SJSA1 (cell line): ENCODE measurements at places on chromosomes 12 and 14. TPM values are rescaled to one million over a fixed set of nuclear protein-coding genes. Genes with fewer than 3 reads are reported as not detected.

CHFR gene
- 4.5 and 7.1 TPM in 2 replicates for total RNA-seq

CLEC9A gene
- total RNA-seq = not detected in 2 replicates

PTPRQ gene
- total RNA-seq = 0.47 and 1.1 TPM in 2 replicates

IL26 gene
- not detected in 2 replicates for total RNA-seq

CCDC177 gene
- total RNA-seq = not detected in 2 replicates

CCDC184 gene
- total RNA-seq = 10.1 and 11.9 TPM in 2 replicates

TSHR gene
- not detected in 2 replicates for total RNA-seq

LRRC43 gene
- not detected in 2 replicates for total RNA-seq

DPY19L2 gene
- total RNA-seq = 6.1 and 7.0 TPM in 2 replicates

KRT6A gene
- not detected in 2 replicates for total RNA-seq

ATN1 gene
- total RNA-seq = 6.0 and 7.2 TPM in 2 replicates

PLEK2 gene
- total RNA-seq = 15.9 and 20.0 TPM in 2 replicates

NOXRED1 gene
- total RNA-seq = not detected in 2 replicates

IFNG-AS1 gene
- total RNA-seq = not detected in 2 replicates

OR4K13 gene
- total RNA-seq = not detected in 2 replicates

VRTN gene
- not detected in 2 replicates for total RNA-seq

CD69 gene
- total RNA-seq = 0.13 and 0.25 TPM in 2 replicates

ASIC1 gene
- total RNA-seq = 0.37 and 0.50 TPM in 2 replicates

TAS2R19 gene
- 0.34 and 1.9 TPM in 2 replicates for total RNA-seq

MEG3 gene
- total RNA-seq = 37.3 and 39.1 TPM in 2 replicates

A2M gene
- total RNA-seq = 0.50 and 0.55 TPM in 2 replicates

C12orf54 gene
- total RNA-seq = 0.53 TPM in 1 of 2 replicates, not detected in the other

PTPRO gene
- total RNA-seq = 0.55 and 0.91 TPM in 2 replicates

DACT1 gene
- total RNA-seq = 1.7 and 3.2 TPM in 2 replicates

TRHDE gene
- 13.4 and 29.5 TPM in 2 replicates for total RNA-seq

FSCB gene
- not detected in 2 replicates for total RNA-seq

PLEKHG7 gene
- total RNA-seq = not detected in 2 replicates

TXNDC16 gene
- 7.6 and 7.7 TPM in 2 replicates for total RNA-seq

TPPP2 gene
- total RNA-seq = not detected in 2 replicates

SYCP3 gene
- not detected in 2 replicates for total RNA-seq

KRT86 gene
- 0.37 TPM in 1 of 2 replicates, not detected in the other for total RNA-seq

PDZRN4 gene
- not detected in 2 replicates for total RNA-seq
